Lower lobe of right lung (tissue), 2 donors: ENCODE measurements at places on chromosomes 7 and 10. TPM values are rescaled to one million over a fixed set of nuclear protein-coding genes. Genes with fewer than 3 reads are reported as not detected.

DNA sequence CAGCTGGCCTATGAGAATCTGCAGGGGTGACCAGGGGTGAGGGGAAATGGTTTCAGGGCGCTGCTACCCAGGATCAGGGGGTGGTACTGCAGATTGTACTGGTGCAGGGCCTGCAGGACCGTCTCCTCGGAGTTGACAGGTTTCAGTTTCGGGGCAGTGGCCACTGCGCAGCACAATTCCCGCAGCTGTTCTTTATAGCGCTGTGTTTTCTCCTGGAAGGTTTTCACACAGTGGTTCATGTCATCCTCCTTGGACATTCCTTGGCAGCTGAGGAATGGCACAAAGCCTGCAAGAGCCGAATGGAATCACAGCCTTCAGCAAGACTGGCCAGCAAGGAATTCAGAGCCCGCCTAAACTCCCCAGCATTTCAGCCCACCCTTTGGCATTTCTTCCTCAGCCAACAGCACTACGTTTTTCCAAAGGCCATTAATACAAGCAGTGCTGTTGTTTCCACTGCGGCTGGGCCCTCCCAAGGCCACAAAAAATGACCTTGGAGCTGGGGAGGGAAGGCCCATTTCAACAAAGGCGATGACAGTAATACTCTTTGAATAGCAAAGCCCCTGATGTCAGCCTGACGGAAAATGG is 44.9 kb downstream of the PNLIPRP2 start:
- peaks cover 16% of the 10 kb centered on the region for H3K27me3 ChIP-seq
- H3K36me3 ChIP-seq: no peaks in the 10 kb centered on the region
- no peak overlapping the region for H3K27ac ChIP-seq
- H3K4me1 ChIP-seq: no peaks in the 10 kb centered on the region
- peak overlapping the region; percentile 14 for H3K4me3 ChIP-seq

GRCh38 chr10:129764901-129765663 is 199.0 kb downstream of the EBF3 start:
- H3K27me3 ChIP-seq: no peaks in the 10 kb centered on the region
- no peak overlapping the region for H3K4me3 ChIP-seq
- no peak overlapping the region for H3K27ac ChIP-seq
- DNase-seq: peak; percentile 6

DNA sequence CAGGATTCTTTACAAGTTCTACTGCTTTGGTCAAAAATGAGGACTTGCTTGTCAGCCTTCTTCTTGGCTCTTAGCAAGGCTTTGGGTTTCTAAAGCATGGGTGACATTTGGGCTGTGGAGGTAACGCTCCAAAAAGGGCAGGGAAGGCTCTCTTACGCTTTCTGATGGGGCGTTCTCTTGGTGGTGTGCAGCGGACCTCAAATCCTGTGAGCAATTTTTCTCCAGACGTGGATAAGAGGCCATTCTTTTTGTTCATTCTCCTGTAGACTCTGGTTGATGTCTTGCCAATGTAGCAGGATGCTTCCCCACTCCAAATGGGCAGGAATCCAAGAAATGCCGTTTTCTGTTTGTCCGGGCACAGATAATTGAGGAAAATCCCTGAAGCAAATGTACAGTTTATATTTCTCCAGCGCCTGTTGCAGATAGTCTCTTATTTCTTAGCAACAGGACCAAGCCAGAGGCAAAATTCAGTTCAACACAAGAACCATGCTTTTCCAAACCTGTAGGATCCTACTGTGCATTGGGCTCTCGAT is 138.4 kb upstream of the NFE2L3 start:
- no peak overlapping the region for H3K4me3 ChIP-seq
- no peak for DNase-seq
- no peaks in the 10 kb centered on the region for H3K27me3 ChIP-seq
- no peak overlapping the region for H3K27ac ChIP-seq

- H3K36me3 ChIP-seq: no peaks in the 10 kb centered on the region
- no peak overlapping the region for H3K4me3 ChIP-seq
- H3K27ac ChIP-seq: no peak overlapping the region
- H3K27me3 ChIP-seq: no peaks in the 10 kb centered on the region
- no peak for DNase-seq
Observed at GRCh38 chr7:102296179-102296438, 9.4 kb downstream of the SH2B2 start.

- DNase-seq: no peak
- no peaks in the 10 kb centered on the region for H3K4me1 ChIP-seq
- no peak overlapping the region for H3K27ac ChIP-seq
- H3K27me3 ChIP-seq: no peaks in the 10 kb centered on the region
- no peak overlapping the region for H3K4me3 ChIP-seq
Observed at GRCh38 chr10:21488246-21488956, 37.1 kb downstream of the SKIDA1 start.

- no peaks in the 10 kb centered on the region for H3K4me1 ChIP-seq
- DNase-seq: no peak
- no peak overlapping the region for H3K27ac ChIP-seq
- H3K4me3 ChIP-seq: no peak overlapping the region
- H3K36me3 ChIP-seq: no peaks in the 10 kb centered on the region
Observed at GRCh38 chr7:144022169-144022568, 22.0 kb downstream of the OR6B1 start.

The ZCCHC24 gene
- total RNA-seq: 34.7 TPM

The MBLAC1 gene
- total RNA-seq: 2.7 TPM

DNA sequence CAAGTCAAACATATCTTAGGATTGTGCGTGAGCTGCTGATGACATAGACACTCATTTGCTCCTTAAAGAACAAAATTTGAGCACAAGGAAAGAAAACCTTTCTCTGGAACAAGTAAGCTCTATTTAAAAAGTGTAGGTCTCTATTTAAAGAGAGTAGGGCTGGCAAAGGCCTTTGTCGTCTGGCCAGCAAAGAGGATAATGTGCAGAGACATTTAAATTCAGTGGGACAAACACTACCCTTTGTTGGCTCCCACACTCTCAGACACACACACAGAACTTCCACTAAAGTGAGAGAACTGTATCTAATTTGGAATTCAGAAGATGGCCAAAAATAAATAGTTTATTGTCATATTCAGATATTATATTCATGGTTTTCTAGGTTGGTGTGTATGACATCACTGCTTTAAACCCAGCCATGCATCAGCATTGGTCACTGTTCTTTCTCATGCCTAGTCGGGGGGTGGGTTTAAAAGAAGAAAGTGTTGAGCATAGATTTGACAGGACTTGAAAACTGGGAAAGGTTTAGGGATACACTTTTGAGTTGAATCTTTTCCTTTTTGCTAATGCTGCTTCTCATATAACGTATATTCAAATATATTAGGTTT is 49.5 kb upstream of the HDAC9 start:
- no peaks in the 10 kb centered on the region for H3K36me3 ChIP-seq
- no peak for DNase-seq
- no peaks in the 10 kb centered on the region for H3K4me1 ChIP-seq
- no peak overlapping the region for H3K27ac ChIP-seq
- H3K4me3 ChIP-seq: no peak overlapping the region
- no peaks in the 10 kb centered on the region for H3K27me3 ChIP-seq

The TRPV5 gene
- not detected for total RNA-seq

DNA sequence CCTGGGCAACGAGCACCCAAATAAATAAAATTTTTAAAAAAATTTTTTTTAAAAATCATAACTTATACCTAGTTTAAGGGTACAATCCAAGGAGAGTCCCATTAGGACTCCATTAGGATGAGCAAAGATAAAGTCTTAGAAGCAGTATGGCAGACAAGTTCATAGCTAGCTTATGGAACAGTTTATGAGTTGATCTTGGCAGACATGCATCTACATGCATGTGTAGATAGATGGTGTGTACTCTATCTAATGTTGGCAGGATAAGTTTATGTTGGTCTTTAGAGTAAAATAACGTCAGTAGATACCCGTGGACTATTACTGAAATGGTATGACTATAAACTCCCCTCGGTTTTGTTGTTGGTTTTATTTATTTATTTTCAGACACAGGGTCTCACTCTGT is 40.2 kb downstream of the NSUN6 start:
- no peaks in the 10 kb centered on the region for H3K4me1 ChIP-seq
- peaks cover 9% of the 10 kb centered on the region for H3K36me3 ChIP-seq
- no peak overlapping the region for H3K4me3 ChIP-seq
- H3K27ac ChIP-seq: no peak overlapping the region
- H3K27me3 ChIP-seq: no peaks in the 10 kb centered on the region
- no peak for DNase-seq

- no peaks in the 10 kb centered on the region for H3K36me3 ChIP-seq
- H3K27me3 ChIP-seq: no peaks in the 10 kb centered on the region
- peak overlapping the region; percentile 91 for H3K27ac ChIP-seq
- peaks cover 24% of the 10 kb centered on the region for H3K4me1 ChIP-seq
- peak overlapping the region; percentile 58 for H3K4me3 ChIP-seq
- DNase-seq: no peak
Observed at GRCh38 chr10:31133251-31133791, 101.7 kb upstream of the ZNF438 start.

- H3K27ac ChIP-seq: no peak overlapping the region
- no peaks in the 10 kb centered on the region for H3K4me1 ChIP-seq
- H3K27me3 ChIP-seq: no peaks in the 10 kb centered on the region
Observed at GRCh38 chr10:6612371-6612770, 32.3 kb upstream of the PRKCQ start.

DNA sequence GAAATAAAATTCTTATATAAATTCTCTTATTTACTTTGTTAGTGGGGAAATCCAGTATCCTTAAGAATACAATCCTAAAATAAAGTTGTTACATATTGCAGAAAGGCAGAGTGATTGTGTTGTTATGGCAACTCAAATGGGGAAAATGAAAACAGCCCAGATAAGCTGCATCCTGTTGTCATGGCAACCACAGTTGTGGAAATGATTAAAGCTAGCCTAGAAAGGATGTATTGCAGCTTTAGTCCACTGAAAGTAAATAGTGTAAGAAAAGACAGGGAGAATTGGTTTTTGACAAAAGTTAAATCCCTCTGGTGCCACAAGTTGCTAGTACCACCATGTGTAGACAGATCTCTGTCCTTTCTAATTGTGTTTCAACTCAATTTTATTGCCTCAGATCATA is 43.2 kb downstream of the BTRC start:
- no peaks in the 10 kb centered on the region for H3K4me1 ChIP-seq
- no peaks in the 10 kb centered on the region for H3K27me3 ChIP-seq
- H3K27ac ChIP-seq: no peak overlapping the region

DNA sequence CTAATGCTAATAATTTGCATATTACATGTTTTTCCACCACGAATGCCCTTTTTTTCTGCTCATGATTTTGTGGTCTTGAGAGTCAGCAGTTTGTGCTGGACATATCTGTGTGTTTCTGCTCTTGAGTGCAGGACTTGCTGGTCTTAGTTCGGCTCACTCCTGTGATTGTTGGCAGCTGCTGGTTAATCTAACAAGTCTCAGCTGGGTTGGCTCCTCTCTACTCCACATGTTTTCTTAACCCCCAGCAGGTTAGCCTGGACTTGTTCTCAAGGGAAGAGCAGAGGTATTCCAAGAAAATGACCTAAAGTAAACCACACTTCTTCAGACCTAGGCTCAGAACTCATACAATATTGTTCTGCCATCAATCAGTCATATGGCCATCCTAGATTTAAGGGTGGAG is 1238.9 kb downstream of the XPNPEP1 start:
- no peaks in the 10 kb centered on the region for H3K27me3 ChIP-seq
- no peak for DNase-seq
- no peak overlapping the region for H3K27ac ChIP-seq
- H3K4me1 ChIP-seq: no peaks in the 10 kb centered on the region

GRCh38 chr7:69335331-69335730 is 262.9 kb upstream of the AUTS2 start:
- no peak overlapping the region for H3K4me3 ChIP-seq
- no peaks in the 10 kb centered on the region for H3K4me1 ChIP-seq
- H3K27ac ChIP-seq: no peak overlapping the region
- no peaks in the 10 kb centered on the region for H3K36me3 ChIP-seq
- H3K27me3 ChIP-seq: no peaks in the 10 kb centered on the region
- no peak for DNase-seq

The SFRP4 gene
- total RNA-seq: 4.8 TPM

The ERVW-1 gene
- total RNA-seq: not detected

The SLC26A4 gene
- 1.0 TPM for total RNA-seq

The FOXP2 gene
- total RNA-seq: 10.1 TPM

The SUN1 gene
- 111 TPM for total RNA-seq

DNA sequence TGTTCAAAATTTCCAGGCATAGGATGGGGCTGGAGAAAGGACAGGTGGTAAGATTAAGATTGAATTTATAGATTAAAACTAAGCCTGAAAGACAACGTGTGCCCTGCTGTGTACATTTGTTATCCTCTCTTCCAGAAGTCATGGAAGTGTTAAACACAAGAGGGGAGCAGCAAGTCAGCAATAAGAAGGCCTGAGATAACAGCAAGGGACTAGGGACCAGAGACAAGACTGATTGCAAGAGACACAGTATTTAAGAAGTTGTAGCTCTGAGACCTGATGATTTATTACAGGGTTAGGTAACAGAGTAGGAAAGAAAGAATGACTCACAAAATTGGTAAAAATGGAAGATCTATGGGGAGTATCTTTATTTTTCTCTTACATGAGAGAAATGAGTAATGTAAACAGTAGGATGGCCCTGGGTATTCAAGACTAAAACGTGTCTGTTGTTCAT is 55.7 kb upstream of the COL1A2 start:
- H3K27ac ChIP-seq: no peak overlapping the region
- no peak overlapping the region for H3K4me3 ChIP-seq
- no peaks in the 10 kb centered on the region for H3K36me3 ChIP-seq
- no peak for DNase-seq
- H3K4me1 ChIP-seq: no peaks in the 10 kb centered on the region
- H3K27me3 ChIP-seq: no peaks in the 10 kb centered on the region

DNA sequence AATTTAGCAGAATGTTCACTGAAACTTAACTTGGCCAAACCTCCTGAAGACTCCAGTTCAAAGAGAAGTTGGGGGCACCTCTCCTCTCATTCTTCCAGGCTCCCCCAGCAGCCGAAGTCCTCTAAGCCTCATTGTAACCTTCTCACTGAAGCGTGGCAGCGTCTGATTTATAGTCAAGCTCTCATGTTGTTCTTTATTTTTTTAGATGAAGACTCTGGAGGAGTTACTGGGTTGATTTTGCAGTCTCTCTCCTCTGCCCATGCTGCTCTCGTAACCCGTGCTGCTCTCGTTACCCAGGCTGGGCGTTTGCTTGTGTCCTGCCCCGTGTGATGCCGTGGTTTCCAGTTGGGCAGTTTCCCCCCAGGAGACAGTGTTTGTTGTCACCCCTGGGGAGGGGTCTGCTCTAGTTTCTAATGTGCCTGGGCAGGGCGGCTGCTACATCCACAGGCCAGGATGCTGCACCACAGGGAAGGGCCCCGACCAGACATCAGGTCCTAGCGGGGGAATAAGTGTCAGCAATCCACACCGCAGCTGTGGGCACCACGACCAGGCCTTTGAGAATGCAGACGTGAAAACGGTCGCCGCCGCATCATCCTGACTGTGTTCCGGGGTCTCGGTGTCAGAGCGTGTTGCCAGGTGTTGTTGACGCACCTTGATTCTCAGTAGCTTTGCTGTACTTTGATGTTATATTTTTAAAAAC is 65.2 kb downstream of the WDR37 start:
- H3K27me3 ChIP-seq: no peaks in the 10 kb centered on the region
- no peak for DNase-seq
- H3K36me3 ChIP-seq: peaks cover 93% of the 10 kb centered on the region
- H3K27ac ChIP-seq: no peak overlapping the region
- no peaks in the 10 kb centered on the region for H3K4me1 ChIP-seq

GRCh38 chr7:54992871-54993475 is 25.8 kb upstream of the EGFR start:
- no peak overlapping the region for H3K27ac ChIP-seq
- no peak for DNase-seq
